NCI-H1092 (cell line): ENCODE measurements at places on chromosomes 4 and X.

DNA sequence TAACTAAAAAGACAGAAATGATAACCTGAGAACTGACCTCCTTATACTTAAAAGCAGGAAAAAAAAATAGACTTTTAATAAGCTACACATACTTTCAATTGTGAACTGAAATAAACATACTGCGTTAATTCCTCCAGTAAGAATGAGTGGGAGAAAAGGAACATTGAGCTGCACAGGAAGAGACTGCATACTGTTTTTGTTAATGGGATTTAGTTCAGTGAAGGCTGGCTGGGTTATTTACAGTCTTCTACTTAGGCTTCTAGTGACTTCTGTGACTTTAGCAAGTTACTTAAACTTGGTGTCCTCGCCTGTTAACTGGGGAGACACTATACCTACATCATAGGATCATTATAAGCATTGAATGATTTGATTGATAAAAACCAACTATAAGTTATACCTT, 213.3 kb downstream of the EPHA5 start:
- DNase-seq = no peak

DNA sequence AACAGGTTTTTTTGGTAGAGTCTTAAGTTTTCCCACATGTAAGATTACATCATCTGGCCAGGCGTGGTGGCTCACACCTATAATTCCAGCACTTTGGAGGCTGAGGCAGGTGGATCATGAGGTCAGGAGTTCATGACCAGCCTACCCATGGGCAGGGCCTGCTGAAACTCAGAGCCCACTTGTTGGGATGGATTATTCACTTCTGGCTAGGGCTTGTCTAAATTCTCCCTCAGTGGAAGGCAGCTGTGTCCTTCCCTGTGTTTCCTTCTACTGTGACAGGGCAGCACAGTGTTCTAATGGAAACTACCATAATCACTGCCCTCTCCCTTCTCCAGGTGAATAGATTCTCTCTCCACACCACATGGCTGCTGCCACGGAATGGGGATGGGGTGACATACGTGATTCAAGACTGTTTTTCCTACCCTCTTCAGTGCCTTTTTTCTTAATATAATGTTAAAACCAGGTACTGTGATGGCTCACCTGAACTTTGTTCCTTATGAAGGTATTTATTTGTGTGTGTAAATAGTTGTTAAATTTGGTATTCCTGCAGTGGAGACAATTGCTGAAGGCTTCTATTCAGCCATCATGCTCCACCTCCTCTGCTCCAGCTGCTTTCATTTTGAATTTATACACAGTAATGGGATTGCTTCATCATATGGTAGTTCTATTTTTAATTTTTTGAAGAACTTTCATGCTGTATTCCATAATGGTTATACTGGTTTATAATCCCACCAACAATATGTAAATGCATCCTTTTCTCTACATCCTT, 287.2 kb upstream of the HS3ST1 start:
- DNase-seq = no peak

DNA sequence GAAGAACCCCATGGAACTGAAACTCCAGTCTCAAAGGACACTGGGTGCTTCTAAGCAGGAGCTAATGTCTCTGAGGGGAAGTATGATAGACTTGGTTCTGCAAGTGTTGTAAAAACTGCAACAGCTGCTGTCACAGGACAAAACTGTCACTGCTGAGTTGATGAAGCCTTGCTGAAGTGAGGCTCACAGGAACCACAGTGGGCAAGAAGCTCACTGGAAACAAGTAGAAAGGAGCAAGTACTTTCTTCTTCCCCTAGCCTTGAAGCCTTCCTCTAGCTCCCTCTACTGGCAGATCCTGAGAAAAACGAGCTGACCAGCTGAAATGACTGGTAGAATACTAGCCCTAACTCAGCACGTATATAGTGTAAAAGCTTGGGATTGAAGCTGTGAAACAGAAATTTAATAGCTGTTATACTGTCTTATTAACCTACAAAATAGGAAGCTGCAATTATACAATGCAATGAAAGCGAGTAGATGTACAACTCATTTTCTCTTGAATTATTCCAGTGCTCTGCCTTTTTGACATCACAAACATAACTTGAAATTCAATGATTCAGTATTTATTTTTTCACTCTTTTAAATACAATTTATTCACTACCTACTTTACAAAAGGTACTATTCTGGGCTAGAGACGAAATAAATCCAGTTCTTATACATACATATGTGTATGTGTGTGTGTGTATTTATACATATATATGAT, 91.4 kb downstream of the GABRB1 start:
- peak; percentile 39 for DNase-seq

DNA sequence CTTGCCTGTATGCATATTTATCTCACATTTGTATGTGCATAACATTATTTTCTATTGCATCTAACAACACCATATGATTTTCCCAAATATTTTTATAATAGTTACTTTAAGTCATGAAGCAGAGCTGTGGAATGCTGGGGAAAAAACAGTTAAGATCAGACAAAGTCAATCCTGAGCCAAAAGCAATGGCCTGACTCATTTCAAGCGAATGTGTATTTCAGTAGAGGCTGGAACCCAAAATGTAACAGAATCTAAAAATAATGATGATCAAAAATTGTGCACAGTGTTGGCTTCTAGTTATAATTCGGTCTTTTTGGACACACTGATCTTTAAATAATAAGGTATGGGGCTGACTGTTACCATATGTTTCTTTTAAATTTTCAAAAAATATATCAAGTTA, 516.2 kb upstream of the ADGRL3 start:
- no peak for DNase-seq

DNA sequence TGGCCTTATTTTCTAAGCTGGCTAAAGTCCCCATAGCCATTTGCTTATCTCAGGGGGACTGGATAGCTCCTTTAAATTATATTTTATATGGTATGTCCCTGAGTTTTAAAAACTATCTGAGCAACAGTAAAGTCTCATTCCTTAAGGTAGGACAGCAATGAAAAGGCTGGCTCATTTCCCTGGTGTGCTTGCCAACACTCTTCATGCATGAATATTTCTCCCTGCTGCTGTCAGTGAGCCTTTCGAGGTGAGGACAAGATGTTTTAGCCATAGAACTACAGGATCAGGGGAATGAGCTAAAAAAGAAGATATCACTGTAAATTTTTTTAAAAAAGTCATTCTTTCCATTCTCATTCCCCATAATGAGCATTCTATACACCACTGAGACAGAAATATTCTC, 427.3 kb upstream of the FAM241A start:
- DNase-seq = no peak

DNA sequence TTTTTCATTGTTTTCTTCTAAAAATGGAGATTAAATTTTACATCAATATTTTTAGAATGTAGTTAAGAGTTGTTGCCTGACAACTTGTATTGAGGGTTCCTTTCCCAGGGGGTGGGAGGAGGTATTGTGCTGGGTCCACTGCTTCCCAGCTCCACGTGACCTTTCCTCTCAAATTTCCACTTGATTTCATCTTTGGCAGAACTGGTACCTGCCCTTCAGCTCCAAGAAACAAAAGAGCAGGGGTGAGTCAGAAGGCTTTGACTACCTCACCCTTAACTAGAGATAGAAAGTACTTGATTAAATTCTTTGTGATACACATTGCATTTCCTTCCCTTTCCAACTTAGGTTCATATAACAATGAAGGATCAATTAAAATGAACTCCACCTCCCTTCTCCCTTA, 19.7 kb downstream of the TRIM2 start:
- DNase-seq = peak; percentile 13

DNA sequence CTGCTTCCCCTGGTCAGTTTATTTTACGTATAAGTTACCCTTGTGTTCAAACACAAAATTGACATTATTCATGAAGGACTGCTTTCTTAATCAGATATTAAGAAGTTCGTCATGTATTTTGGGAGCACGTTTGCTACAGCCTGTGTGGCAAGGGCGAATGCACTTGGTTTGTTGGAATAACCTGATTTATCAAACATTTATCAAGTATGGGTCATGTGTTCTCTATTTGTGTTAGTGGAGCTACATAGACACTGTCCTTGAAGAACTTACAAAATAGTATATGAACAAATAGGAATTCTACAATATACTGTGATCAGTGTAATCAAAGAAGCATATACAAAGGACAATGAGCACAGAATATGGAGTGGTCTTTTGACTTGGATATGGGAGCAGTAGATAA, 22.4 kb downstream of the RAB33B start:
- DNase-seq = no peak

- no peak for DNase-seq
Measured at GRCh38 chr4:145295547-145295946, 115.2 kb upstream of the OTUD4 start.

DNA sequence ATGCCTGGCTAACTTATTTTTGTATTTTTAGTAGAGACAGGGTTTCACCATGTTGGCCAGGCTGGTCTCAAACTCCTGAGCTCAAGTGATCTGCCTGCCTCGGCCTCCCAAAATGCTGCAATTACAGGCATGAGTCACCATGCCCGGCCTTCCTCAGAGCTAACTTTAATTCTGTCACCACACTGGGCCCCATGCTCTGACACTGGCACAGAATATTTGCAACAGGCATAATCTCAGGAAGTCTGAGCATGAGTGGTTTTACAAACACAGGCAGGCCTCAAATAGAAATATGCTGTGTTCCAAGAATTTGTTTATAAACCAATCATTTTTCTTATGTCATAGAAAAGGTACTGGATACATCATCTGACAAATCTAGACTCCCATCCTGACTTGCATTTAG, 32.7 kb upstream of the FAM9C start:
- DNase-seq = no peak

DNA sequence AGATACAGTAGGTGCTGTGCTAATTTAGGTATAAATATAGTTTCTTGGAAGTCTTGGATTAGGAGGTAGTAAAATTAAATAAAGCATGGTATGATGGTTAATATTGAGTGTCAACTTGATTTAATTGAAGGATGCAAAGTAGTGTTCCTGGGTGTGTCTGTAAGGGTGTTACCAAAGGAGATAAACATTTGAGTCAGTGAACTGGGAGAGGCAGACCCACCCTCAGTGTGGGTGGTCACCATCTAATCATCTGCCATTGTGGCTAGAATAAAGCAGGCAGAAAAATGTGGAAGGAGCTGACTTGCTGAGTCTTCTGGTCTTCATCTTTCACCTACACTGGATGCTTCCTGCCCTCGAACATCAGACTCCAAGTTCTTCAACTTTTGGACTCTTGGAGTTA, 153.7 kb upstream of the GK2 start:
- DNase-seq = no peak

DNA sequence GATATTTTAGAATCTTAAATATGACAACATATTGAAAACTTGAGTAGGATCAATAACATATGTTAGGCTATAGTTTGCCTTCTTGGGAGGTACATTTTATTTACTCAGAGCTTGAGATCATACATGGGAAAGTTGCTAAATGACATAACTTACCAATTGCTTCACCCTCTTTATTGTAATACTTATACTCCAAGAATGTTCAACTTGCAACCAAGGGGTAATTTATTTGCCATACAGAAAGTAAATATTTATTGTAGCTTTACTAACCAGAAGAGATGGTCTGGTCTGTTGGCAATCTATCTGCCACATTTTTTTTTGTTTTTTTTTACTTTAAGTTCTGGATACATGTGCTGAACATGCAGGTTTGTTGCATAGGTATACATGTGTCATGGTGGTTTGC, 426.6 kb downstream of the ARHGAP24 start:
- DNase-seq = no peak

DNA sequence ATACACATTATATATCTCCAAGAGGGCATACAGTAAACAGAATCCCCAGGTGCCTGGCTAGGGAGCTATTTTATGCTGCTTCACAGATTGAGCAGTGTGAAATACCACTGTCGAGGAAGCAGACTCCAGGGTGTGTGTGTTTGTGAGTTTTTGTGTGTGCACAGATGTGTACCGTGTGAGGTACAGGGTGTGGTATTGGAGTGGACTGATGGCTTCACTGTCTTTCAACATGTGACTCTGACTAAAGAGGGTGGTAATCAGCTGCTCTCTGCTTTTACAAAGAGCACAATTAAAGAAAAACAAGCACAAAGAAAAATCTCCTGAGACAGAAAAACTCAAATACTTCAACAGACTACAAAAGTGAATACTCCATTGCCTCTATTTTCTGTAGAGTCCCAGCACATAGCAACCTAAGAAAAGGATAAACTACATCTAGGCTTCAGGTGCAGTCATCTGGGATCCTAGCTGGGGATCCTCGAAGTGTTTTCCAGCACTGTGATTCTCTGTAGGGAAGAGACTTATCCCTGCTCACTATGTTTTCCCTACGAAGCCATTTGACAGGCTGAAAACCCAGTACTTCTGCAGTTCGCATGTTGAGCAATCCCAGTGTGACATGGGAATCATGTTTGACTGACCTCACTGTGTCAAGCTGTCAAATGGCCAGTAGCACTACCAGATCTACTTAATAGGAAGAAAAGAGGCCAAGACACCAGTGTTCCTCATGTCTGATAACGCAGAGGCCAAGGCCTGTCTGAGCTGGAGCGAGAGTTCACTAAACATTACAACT, 100.3 kb downstream of the CDS1 start:
- DNase-seq = no peak

GRCh38 chr4:132797856-132798255, 351.2 kb upstream of the PCDH10 start:
- DNase-seq = no peak

- DNase-seq = no peak
Measured at GRCh38 chr4:73914071-73914470, 44.9 kb downstream of the CXCL1 start.

DNA sequence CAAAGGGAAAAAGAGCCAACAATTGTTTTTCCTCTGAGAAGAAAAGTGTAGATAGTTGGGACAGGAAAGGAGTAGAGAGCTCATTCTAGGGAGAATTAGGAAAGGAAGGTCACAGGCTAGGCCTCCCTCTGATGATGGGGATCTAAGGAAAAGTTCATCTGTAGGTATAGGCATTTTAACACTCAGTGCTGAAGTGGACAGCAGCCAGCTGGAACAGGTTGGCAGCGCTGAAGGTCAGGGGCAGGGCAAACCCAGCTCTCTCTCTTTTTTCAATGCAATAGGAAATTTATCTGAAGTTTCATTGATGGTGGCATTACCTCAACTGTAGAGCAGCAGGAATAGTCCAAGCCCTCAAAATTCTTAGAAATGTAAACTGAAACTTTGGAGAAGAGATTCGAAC, 98.5 kb upstream of the ETNPPL start:
- no peak for DNase-seq

DNA sequence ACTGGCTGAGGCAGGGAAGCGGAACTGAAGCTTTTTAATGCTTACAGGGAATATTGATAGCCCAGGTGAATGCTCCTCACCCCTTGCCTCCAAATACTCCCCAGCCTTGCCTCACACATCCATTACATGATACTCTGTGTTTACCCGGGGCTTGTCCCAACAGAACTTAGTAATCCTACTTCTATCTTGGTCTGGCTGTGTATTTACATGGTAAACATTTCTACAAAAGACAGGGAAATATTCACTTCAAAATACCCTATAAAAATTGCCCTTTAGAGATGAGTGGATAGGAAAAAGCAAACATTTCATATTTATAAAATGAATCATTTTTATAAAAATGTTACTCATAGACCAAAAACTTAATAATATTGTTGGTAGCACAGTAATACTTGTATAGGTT, 120.1 kb downstream of the NHS start:
- no peak for DNase-seq

DNA sequence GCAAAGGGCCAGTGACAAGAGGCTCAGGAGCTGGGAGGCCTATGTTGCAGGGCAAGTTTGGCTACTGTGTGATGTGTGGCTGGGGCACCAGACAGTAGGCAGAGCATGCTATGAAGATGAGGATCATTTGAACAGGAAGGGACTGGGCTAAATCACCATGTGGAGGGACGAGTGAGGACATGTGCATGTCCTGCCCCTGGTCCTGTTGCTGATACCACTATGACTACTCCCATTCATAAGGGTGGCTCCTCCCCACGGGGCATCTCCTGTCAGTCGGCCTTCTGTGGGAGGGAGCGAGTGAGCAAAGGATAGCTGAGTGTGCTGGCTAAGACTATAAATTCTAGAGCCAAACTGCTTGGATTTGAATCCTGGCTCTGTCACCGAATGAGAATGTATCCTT, 139.2 kb downstream of the TMEM164 start:
- no peak for DNase-seq
